ENCODE measurements at places on chromosomes 3 and 15.

DNA sequence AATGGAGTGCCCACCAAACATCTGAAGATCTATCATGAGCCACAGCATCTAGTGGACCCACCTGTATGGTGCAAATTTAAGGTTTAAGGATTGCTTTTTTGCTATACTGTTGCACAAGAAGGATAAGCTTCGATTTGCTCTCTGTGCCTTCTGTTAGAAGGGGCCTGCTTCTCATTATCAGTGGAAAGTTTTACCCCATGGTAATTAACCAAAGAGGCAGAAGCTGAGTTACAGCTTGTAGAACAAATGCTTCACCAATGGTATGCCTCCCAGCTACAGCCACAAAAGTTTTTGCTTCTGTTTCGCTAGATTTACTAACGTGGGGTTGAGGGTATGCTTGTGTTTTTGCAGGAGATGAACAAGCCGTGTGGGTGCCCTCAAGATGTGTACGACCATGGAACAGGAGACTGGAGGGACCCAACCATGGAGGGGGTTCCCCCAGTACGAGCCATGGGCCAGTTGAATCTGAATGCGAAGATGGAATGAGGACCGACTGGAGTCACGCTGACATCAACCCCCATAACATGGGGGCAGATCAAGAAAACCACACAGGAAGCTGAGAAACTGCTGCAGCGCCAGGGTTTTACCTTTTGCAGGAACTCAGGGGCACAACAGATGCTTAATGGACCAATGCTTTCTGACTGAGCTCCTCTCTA, 43.5 kb downstream of the ACAD9 start:
- DNase-seq: no peak

- no peak for DNase-seq
Observed at GRCh38 chr3:60803216-60804173, 447.8 kb downstream of the FHIT start.

DNA sequence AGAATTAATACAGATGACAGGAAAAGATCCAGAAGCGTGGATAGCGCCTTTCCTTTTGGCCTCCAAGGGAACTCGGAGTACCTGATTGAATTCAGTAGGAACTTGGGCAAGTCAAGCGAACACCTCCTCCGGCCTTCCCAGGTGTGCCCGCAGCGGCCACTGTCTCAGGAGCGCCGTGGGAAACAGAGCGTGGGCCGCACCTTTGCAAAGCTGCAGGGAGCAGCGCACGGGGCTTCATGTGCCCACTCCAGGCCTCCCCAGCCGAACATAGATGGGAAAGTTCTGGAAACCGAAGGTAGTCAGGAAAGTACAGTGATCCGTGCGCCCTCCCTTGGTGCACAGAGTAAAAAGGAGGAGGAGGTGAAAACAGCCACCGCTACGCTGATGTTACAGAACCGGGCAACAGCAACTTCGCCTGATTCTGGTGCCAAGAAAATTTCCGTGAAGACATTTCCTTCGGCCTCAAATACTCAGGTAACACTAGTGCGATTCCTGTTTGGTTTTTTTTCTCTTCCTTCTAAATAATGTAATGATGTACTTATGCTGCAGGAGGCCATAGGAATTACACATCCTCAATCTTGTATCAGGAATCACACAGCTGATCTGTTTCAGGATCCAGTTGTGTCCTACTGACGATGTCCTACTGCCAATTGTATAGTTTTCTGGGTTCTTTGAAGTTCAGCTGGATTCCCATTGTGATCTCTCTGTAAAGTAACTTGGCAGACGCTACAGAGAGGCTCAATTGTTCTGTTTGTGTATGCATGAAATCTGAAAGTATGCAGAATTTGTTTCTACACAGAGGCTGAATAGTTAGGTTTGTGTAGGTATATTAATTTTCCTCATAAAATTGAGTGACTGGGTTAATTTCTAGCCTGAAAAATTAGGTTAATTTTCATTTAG, 63.1 kb downstream of the CGNL1 start:
- no peak for DNase-seq

DNA sequence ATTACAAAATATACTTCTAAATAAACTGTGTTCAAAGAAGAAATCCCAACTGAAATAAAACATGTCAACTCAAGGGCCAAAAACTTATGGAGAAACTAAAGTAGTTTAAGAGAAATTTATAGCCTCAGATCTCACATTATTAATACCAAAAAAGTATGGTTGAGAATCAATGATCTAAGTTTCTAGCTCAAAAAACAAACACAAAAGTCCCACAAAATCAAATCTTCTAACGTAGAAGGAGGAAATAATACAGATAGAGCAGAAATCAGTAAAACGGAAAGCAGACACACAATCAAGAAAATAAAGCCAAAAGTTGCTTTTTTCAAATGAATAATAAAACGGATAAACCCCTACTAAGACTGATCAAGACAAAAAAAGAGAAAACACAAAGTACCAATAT, 2.9 kb downstream of the SUSD5 start:
- DNase-seq: no peak

GRCh38 chr3:45980819-45981218, 14.8 kb downstream of the FYCO1 start:
- DNase-seq: peak; percentile 66

GRCh38 chr15:45132844-45133560, 3.2 kb downstream of the DUOX1 start:
- no peak for DNase-seq

DNA sequence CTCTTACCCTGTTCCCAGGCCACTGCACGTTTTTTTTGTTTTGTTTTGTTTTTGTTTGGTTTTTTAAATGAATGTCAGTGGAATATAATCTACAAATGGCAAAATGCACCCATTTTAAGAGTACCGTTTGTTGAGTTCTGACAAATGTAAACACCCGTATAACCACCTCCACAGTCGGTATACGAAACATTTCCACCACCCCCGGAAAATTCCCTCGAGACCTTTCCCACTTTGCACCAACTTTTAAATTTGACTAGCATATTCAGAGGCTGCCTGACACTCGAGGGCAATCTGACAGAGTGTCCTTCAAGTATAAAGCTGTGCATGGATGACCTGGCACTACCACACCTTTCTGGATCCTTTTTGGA, 613 bp upstream of the ARHGEF3 start:
- no peak for DNase-seq

GRCh38 chr3:87997298-87997697, 61.5 kb downstream of the CGGBP1 start:
- DNase-seq: peak; percentile 18

DNA sequence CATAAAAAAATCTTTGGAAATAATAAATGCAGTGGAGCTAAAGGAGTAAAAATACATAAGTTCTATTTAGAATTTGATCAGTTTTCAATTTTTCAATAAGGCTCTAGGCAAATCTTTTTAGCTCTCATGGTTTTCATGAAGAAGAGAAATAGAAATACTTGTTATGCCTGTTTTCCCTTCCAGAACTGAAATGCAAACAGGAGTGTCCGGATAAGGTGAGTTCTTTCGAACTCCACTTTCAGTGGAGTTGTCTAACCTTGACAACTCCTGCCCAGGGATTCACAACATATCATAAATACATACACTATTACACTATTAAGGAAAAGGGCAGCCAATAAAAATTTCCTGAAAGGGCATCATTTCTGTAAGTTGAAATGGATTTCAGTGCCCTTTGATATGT, 216.4 kb upstream of the SLC2A2 start:
- DNase-seq: no peak

GRCh38 chr15:26070095-26070532, 207.0 kb upstream of the ATP10A start:
- no peak for DNase-seq

DNA sequence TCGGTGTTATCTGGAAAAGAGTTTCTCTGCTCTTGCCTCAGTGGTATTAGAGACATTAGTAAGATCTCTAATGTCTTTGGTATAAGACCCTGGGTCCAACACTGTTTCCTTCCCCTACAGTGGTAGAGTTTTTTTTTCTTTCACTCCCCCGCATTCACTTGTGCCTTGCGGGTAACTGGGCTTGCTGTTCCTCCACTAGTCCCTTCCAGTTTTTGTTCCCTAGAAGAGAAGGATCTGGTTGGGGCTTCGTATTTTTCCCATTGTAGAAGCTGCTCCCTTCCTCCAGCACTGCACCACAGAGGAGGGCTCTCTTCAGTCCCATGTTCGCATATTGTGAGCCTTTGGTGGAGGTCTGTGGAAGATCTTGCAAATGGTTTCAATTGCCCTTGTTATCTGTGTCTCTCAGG, 13.7 kb downstream of the CTDSPL2 start:
- DNase-seq: no peak

DNA sequence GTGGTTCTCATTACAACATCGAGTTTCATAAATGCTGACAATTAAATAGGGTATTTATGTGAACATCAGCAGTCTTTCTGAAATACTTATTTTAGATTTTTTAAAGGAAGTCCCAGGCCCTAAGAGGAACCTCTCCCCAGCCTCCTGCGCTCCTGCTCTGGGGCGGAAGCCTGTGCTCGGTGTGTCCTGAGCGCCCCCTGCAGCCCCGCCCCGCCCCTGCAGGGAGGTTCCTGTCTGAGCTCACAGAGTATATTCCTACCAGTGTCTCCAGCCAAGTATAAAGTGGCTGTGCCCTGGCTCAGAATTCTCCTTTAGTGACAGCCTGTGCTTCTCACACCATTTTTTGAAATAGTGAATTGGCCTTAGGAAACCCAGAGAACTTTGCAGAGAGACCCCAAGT, 567.9 kb downstream of the GOLGA6L6 start:
- DNase-seq: no peak

- DNase-seq: peak; percentile 95
Observed at GRCh38 chr3:43769097-43769884, 78.6 kb downstream of the ABHD5 start.

- peak; percentile 62 for DNase-seq
Observed at GRCh38 chr15:29822100-29822683, at the start of gene TJP1. Gene TJP1, minus strand, starts transcription at chr15:29822468. Its CDS starts 440 bp downstream, at chr15:29822028.

GRCh38 chr3:183513046-183513706, 42.3 kb downstream of the KLHL6 start:
- DNase-seq: no peak

DNA sequence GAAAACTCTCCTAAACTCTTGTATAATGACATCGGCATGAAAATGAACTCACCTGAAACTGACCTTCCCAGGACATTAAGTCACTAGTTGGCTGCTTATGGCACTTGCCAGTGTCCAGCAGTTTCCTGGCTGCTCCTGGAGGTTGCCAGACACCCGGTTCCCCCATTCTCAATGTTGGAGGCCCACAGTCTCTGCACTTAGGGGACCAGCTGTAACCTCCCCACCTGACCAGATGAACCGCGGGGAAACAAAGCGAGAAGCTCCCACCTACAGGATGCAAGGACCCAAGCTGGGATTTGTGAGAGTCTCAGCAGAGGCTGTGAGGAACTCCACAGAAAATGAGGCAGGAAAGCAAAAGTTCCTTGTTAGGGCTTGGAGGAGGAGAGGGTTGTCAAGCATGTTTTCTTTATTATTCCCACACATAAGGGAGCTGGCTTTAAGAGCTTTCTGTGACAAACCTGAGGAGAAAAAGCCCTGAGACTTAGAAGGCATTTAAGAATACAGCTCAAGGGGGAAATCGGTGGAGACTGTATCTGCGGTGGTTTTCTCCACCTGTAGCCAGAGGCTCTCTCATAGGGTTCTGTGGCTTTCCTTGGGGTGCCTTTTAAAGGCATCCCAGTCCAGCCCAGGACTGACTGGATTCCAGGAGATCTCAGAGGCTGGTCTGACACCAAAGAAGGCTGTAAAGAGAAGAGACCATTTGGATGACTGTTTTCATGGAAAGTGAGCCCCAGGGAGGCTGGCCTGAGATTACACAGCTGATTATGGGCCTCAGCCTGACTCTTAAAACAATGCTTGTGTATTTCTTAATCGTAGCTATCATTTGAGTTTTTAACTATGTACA, 4.6 kb downstream of the TPM1 start:
- DNase-seq: peak; percentile 63

DNA sequence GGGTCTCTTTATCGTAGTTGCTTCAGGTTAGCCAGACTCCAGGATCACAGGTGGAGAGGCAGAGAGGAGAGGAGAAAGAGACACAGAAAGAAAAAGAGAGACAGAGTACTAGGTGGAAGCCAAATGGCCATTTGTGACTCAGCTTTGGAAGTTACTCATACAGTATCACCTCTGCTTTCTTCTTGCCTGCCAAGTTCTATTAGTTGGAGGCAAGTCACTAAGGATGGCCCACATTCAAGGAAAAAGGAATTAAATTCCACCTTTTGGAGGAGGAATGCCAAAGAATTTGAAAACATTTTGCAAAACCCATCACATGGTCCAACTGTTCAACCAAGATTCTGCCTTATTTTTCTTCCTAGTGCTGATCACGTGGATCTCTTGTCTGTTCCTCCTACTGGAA, 291.1 kb downstream of the CHL1 start:
- DNase-seq: no peak

DNA sequence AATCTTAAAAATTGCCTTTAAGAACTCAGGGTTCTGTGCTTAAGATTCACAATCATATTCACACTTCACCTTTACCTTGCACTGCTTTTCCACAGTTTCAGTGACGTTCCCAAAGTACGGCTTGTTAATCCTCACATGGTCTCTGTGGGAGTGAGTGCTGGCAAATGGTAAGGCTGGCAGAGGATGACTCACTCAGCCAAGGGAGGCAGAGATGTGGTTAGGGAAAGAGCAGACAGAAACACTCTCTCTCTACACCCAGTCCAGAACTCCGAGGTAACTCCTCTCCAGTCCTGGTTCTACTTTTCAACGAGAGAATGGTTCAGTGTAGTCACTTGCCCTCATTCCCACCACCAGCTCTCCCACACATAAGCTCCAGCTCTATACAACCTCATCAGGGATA, 33.1 kb downstream of the RASGRP1 start:
- DNase-seq: no peak

- no peak for DNase-seq
Observed at GRCh38 chr3:23209747-23210487, 6.8 kb downstream of the UBE2E2 start.

DNA sequence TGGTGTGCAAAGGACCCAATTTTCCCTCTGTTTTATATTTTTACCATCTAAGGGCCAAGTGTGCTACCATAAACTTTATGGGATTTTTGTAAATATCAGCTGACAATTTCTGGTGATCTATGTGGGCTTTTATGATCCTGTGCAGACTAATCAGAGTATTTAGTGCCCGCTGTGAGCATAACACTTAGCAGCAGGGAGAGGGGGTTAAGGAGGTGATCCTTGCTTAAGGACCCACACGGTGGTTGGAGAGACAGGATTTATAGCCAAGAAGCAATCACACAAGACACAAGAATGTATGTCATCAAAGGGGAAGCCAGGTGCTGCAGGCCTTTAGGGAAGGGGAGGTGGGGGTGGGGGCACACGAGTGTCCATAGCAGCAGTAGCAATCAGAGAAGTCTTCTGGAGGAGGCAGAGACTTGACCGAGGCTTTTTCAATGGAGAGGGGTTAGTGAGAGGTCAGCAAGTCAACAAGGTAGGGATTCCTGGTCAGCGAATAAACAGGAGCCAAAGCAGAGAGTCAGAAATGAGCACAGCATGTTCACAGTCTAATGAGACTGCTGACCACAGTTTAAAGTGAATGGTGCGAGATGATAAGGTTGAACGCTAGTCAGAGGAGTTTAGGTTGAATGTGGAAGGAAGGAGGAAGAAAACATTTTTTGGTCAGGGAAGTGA, 4.5 kb upstream of the CACNA1D start:
- no peak for DNase-seq

- DNase-seq: no peak
Observed at GRCh38 chr15:79412429-79412828, 19.7 kb upstream of the MINAR1 start.

Data from fibroblast of the aortic adventitia (primary cell).